Stimulated activated CD4-positive, alpha-beta T cell treated with anti-CD3 and anti-CD28 coated beads, Interleukin-1b, Interleukin-23, amount 100 ng/mL, for 24 hours (primary cell): ENCODE measurements at places on chromosomes 7 and 10.

DNA sequence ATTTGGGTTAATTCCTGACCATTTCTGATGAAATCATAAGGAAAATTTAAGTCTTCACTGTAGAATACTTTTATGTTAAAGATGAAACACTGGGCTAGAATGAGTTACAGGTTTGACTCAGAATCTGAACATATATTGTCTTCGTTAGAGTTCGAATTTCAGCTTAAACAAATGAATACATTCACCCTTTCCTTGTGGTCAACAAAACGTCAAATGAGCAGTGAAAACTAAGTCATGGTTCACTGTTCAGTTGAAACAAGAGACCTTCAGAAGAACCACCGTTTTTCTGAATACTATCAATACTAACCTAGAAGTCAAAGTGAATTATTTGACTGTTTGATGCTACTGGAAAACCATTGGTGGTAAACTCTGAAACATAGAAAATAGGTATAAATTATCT is 235.2 kb upstream of the ZWINT start:
- no peak for DNase-seq

GRCh38 chr7:36905841-36906240 is 181.5 kb upstream of the AOAH start:
- no peak for DNase-seq

GRCh38 chr7:108149908-108150307 is 19.7 kb upstream of the LAMB4 start:
- no peak for DNase-seq

DNA sequence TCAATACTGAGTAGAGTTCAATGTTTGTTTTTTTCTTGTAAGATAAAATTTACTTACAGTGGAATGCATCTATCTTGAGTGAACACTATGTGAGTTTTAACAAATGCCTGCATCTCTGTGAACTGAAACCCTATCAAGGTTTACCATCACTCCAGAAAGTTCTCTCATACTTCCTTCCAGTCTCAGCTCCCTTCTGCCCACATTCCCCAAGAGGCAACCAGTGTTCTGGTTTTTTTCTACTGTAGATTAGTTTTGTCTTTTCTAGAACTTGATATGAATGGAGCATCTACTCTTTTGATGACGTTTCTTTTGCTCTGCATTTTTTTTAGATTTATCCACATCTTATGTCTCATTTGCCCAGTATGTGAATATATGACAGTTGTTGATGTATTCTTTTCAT is 17.1 kb downstream of the WIPI2 start:
- DNase-seq, result no peak

DNA sequence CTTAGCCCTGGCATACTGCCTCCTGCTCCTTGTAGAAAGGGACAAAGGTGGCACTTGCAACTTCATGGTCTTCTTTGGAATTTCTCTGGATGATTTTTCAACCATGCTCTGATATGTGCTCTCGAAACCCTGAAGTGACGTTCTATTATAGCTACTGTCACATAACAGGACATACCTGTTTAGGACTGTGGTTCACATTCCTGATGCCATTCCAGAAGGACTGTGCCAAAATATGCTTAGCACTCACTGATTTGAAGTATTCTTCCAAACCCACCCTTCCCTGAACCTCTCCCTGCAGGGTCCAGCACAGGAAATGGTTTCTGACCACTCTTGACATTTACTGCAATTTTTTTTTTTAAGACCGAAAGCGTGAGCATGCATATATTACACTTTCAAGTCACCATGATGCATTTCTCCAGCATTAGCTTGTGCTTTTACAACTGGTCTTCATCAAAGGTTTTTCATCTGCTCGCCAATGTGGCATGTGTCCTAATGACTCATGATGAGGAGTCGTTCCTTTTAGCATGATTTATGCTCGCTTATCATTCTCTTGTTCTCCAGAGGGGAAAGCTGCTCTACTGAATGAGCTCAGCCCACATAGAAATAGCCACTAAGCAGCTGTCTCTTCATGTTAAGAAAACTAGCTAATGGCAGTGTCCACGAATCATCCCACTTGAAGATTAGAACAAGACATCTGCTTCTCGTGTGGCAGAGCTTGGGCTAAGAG is 135.2 kb downstream of the ADAM12 start:
- no peak for DNase-seq

DNA sequence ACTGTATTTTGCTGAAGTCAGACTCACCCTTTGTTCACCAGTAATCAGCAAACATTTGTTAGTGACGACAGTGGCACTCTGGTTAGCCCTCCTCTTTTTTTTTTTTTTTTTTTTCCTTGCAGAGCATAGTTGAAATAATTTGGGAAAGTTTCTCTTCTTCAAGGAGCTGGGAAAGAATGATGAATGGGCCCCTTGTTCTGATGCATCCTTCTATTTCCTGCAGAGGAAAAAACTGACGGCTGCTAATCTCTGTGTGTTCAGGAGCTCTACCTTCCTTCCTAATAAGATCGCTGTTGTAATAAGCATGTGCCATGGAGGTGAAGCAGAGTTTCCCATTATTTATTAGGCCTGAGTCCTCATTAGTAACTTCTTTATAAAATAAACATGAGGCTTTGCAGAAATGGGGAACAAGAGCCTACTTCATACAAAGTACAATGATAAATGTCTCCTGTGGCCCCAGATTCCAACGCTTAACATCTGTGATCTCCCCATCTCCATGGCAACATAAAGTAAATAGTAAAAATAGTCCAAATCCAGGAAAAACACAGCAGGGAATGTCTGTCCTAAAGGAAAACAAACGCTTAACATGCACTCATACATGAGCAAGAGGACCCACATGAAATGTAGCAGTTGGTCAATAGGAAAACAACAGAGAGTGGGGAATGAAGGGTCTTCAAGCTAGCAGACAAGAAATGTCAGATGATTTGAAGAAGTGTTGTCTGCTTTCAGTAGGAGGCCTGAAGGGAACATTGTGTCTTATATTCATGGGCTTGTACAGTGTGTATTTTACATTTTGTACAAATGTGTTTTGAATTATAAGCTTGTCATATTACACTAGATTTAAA is 59.1 kb upstream of the CALD1 start:
- no peak for DNase-seq

DNA sequence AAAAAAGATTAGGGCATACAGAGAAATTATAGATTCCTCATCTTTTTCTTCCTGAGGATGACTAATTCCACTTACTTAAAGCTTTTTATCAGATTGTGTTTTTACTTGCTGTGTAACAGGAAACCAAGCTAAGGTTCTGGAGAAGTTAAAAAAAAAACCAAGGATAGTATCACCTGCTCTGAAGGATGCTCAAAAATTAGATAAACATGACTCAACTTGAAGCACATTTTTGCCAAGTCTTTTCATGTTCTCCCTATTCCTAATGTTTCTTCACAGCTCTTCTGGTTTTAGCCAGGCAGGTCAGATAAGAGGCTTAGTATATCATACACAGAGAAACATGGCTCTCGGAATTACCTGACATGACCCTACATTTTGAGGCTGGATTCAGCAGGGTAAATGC is 90.3 kb downstream of the CPEB3 start:
- no peak for DNase-seq

- DNase-seq, result no peak
These were observed 57.5 kb upstream of the PTPN12 start for GRCh38 chr7:77479536-77480088.

- DNase-seq, result no peak
These were observed 137.4 kb upstream of the CALCR start for GRCh38 chr7:93711926-93712325.

DNA sequence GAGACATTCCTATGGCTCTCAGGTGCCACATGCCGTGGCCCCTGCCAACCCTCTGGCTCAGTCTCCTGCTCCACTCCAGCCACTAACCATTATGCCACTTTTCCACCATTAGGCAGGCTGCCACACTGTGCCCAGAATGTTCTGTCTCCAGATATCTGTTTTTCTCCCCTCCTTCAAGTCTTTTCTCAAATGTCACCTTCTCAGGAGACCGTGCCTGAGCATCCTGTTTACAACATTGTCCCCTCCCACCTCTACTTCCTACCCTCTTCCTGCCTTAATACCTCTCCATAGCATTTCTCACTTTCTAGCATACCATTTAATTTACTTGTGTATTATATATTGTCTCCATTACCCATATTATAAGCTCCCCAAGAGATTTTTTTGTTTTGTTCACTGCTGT is 162.5 kb upstream of the LYZL2 start:
- no peak for DNase-seq

DNA sequence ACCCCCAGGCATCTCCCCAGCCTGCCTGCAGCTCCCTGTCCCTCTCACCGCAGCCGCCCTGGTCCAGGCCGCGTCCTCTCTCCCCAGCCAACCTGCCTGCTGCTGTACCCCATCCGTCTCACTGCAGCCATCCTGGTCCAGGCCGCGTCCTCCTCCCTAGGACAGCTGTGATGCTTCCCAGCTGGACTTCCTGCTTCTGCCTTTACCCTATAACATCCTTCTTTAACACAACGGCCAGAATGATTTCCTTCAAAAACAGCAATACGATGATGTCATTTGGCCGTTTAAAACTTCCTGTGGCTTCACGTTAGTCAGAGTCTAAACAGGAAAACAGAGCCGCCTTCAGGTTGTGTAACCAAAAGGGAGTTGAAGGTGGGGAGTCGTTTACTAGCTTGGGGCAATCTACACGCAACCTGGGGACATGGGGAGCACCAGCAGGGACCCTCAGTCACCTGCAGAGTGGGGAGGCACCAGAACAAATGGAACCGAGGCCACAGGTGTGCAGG is 32.2 kb upstream of the ZFAND2A start:
- DNase-seq, result no peak

DNA sequence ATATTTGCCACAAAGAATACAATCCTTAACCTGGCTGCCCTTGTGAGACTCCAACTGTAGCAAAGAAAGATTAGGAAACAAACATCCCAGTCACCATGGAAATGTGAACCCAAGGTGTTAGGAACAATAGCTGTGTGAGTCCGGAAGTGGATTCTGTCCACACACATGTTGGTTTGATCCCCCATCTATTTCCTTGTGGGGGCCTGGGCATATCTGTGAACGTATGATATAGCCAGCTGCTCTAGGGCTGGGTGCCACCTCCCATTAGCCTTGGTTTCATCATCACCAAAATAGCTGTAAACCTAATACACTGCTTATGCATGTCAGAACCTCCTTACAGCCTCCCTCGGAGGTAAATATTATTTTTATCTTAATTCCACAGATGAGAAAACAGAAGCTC is 26.4 kb downstream of the GRK5 start:
- DNase-seq, result no peak

GRCh38 chr7:150665089-150665748 is 20.3 kb upstream of the GIMAP2 start:
- DNase-seq, result peak; percentile 55

- DNase-seq, result no peak
These were observed 17.1 kb downstream of the IKZF1 start for GRCh38 chr7:50321487-50322067.

DNA sequence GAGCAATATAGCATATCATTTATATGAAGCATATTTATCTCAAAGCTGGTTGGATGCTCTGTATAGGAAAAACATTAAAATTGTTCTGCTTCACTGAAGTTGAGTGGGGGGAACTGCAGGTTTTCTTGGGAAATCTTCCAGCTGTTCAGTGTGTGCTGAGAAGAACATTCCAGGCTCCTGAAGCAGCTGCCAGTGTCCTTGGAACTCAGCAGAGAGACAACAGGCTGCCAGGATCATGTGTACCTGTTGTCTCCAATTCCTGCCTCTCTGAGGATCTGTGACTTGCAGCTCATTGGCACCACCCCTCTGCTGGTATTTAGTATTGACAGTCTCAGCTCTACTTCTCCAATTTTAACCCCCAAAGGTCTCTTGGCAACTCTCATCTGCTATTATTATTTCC is 42.3 kb upstream of the PRKG1 start:
- no peak for DNase-seq

- no peak for DNase-seq
These were observed 291.2 kb upstream of the FZD1 start for GRCh38 chr7:90972906-90973550.

- no peak for DNase-seq
These were observed 1.0 kb downstream of the SEPHS1 start for GRCh38 chr10:13347043-13347499.

- DNase-seq, result no peak
These were observed 73.3 kb downstream of the KIAA1549 start for GRCh38 chr7:138907850-138908249.

GRCh38 chr10:72738486-72738885 is 46.5 kb downstream of the MCU start:
- DNase-seq, result no peak

DNA sequence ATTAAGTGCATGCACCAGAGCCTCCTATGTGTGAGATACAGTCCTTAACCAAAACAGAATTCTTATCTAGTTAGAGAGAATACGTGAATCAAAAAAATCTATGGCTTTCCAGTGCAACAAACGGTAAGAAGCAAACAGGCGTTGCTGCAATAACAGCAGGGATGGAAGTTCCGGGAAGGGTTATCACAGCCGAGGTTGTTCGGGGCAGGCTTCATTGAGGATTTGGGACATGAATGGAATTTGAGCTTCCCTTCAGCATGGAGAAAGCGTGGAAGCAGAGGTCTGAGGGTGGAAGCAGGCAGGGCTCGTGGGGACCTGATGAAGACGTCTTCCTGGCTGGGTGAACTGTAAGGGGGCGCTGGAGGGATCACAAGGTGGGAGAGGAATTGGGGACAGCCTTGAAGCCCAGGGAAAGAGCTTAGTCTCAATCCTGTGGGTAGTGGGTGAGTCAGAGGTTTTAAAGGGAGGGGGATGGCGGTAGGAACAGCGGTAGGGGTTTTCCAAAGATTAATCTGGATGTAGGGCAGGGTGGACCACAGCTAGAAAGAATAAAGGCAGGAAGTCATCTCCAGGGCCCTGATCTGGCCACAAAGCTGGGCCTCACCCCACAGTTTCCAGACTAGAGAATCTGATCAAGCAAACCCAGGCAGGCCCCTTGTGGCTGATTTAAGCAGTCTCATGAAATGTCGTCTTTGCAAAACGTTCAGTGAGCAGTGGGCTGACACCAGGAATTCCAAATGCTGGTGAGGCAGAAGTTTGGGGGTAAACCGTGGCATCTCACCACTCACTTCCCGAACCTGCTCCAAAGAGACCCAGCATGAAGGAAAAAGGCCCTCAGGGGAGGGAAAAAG is 65.1 kb downstream of the CALML3 start:
- no peak for DNase-seq

DNA sequence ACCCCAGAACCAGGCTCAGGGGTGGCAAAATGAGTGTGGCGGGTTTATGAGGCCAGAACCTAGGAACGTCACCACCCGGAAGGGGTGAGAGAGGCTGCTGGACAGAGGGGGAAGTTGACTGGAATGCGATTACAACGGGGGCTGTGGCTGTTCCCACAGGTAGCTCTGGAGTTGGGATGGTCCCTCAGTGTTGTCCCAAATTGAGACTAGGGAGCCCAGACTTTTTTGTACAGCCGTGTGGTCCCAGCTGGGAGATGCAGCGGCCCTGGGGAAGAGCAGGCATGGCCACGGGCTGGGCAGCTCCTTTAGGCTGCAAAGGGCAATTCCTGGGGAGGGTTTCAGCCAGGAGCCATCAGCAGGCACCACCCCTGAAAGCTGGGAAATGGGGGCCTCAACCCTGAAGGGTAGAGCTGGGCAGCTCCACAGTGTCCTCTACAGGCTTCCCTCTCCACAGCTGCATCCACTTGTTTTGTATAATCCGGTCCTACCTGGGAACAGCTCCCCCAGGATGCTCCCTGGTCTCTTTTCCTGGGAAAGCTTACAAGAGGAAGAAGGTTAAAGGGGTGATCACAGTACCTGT is 11.0 kb upstream of the GDF10 start:
- DNase-seq, result no peak
